ENCODE measurements at places on chromosomes 7 and 10.
A peak's percentile ranks its signal among the peaks of the same experiment; 100 is the strongest.

GRCh38 chr10:3548702-3549101 is 236.3 kb downstream of the KLF6 start:
- no peak for DNase-seq

- no peak for DNase-seq
Measured at GRCh38 chr7:16935341-16935735, 53.6 kb upstream of the AGR3 start.

DNA sequence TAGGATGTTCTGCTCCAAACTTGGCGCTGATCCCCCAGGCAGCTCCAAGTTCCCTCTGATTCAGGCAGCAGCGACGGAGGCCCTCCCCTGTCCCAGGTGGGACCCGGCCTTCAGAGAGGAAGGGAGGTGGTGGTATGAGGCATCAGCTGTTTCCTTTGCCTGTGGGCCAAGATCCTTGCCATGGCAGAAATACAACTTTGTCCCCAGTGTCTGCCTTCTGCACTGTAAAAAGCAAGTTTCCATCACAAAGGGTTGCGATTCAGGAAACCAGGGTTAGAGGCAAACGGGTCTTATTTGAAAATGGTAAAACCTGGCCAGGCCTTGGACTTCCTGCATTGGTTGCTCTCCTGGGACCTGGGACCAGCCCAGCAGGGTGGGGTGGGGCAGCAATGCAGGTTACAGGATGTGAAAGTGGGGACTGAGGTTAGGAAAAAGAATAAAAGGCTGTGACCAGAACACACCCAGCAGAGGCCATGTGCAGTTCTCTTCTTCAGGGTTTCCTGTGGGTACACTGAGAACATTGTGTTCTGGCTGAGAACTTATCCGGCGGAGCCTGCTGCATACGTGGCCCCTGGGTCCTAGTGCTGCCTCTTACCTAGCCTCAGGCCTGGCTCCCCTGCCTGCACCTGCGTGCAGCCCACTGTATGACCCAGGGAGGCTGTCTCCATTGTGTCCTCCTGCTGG is 25.1 kb upstream of the DDIT4 start:
- peak; percentile 48 for DNase-seq

GRCh38 chr10:111075577-111076185 is 1.1 kb upstream of the ADRA2A start:
- DNase-seq: no peak

All from T follicular helper cell (primary cell).